ENCODE measurements at places on chromosomes 4 and X.

GRCh38 chr4:151167561-151167960, 68.1 kb downstream of the RPS3A start:
- DNase-seq: no peak

DNA sequence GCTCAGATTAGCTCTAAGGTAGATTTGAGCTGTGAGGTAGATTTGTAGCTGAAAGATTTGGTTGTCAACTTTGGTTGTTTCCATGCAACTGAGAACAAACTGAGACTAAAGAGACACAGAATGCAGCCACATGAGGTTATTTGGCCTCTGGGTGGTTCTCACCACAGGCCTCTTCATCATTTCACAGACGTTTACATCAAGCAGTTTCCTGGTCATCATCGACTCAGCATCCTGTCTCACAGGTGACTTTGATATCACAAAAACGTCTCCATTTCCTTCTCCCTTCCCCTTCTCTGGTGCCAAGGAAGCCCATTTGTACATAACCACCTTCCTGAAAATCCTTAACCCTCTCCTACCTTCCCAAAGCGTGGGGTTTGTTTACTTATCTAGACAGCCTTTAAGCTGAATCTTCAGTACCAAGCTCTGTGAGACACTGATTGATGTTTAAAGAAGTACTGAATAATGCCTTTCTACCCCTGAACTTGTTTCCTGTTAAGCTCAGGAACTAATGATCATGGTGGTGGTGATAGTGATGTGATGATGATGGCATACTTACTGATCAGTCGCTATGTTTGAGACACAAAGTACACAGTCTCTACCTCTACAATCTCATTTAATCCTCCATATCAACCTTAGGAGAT, 81.9 kb downstream of the FAM114A1 start:
- DNase-seq: no peak

- DNase-seq: no peak
Observed at GRCh38 chr4:94508806-94509205, 57.1 kb downstream of the PDLIM5 start.

- no peak for DNase-seq
Observed at GRCh38 chrX:154374313-154375155, at the start of gene FLNA. FLNA (minus strand) TSS chrX:154374634; CDS start chrX:154371245, 3,389 bp downstream.

- no peak for DNase-seq
Observed at GRCh38 chr4:109497511-109497910, 62.5 kb upstream of the MCUB start.

DNA sequence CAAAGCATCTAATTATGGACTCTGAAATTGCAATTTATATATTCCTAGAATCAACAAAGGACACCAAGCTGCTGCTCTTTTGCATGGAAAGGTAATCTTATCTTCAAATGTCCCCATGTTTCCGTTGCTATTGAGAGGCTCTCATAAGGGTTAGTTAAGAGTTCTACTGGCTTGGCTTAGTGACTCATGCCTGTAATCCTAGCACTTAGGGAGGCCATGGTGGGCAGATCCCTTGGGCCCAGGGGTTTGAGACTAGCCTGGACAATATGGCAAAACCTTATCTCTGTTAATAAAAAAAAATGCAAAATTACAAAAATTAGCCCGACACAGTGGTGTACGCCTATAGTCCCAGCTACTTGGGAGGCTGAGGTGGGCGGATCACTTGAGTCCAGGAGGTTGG, 93.4 kb upstream of the RAPGEF2 start:
- no peak for DNase-seq

- DNase-seq: no peak
Observed at GRCh38 chr4:89434364-89434988, 126.9 kb upstream of the GPRIN3 start.

DNA sequence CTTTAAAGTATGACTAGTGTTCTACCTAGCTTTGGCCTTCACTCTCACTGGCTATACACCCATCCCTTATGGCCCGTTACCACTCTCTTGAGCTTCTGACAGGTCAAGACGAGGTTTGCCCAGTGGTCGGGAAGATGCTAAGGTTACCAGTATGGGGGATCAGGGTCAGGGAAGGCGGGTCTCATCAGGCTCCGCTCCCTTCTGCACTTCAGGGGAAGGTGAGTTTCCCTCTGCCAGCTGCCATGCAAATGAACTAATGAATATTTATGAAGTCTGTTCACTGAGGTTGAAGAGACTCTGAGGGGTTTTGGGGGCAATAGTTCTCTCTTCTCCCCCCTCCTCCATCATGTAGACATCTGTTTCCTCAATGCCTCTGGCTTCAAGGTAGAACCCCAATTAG, 6.6 kb downstream of the EFNB1 start:
- no peak for DNase-seq

DNA sequence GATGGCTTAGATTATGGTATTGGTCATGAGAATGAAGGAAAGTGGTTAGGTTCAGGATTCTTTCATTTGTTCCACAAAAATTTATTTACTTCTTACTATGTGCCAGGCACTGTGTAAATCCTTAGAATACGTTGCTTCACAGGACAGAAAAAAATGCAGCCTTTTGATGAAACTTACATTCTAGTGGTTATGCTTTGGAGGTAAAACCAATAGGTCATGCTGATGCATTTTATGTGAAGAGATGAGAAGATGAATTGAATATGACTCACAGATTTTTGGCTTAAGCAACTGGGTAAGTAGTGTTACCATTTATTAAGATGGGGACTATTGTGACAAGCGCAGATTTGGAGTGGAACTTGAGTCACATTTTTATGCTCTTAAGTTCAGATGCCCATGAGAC, 165.3 kb downstream of the GLRA2 start:
- DNase-seq: no peak

GRCh38 chrX:153381684-153382532, 19.2 kb downstream of the PNMA6E start:
- no peak for DNase-seq

DNA sequence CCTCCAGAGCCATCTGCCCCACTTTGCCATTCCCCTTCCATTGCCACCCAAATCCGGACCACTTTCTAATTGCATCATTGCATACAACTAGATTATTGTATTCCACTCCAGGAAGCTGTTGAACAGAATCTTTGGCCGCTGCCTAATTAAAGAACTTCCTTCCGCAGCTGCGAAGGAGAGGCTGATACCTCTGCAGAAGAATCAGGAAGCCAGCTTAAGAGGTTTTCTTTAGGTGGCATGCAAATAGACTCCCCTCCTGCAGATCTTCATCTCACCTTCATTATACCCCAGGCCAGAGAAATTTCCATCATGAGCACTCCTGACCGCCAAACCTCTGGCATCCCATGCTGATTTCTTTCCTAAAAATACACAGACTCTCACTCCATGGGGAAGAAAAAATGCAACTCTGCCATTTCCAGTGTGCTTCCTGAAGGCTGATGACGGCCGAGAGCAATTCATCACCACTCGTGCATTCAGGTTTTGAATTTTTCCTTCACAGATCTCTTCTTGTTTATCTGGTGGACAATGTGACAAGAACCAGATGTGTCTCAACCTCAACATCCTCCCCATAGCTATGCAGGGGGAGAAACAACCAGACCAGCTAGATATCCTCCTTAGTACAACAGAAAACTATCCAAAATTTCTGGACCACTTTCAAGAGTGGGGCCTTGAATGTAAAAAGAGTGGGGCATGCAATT, 31.2 kb downstream of the LGI2 start:
- DNase-seq: no peak

DNA sequence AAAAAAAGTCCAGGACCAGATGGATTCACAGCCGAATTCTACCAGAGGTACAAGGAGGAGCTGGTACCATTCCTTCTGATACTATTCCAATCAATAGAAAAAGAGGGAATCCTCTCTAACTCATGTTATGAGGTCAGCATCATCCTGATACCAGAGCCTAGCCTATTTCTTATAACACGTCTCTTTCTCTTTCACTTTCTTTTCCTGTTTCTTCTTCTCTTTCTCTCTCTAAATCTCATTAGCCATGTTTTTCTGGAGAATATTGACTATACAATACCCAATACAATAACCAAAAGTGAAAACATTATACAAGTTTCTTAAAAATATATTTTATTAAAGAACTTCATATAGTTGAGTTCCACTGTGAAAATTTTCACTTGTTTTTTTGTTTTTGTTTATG, 1154.9 kb upstream of the PCDH7 start:
- DNase-seq: no peak

GRCh38 chr4:142264961-142265360, 581.1 kb downstream of the INPP4B start:
- no peak for DNase-seq

- no peak for DNase-seq
Observed at GRCh38 chr4:162510937-162511336, 347.1 kb upstream of the FSTL5 start.

All from stimulated activated CD4-positive, alpha-beta T cell treated with anti-CD3 and anti-CD28 coated beads, TNF-alpha, amount 100 ng/mL, for 4 hours (primary cell).